ENCODE measurements at places on chromosomes 5 and 9. TPM values are rescaled to one million over a fixed set of nuclear protein-coding genes. Genes with fewer than 3 reads are reported as not detected.

Gene IRX2
- 42.5 TPM for total RNA-seq

GRCh38 chr9:626596-626995 is 214.9 kb upstream of the DMRT1 start:
- no peak for DNase-seq

Gene OSMR
- total RNA-seq, result 2.7 TPM

- no peak for DNase-seq
These were observed 52.9 kb upstream of the SPATA31E1 start for GRCh38 chr9:87829756-87830155.

GRCh38 chr5:91049800-91050199 is 333.3 kb downstream of the ARRDC3 start:
- no peak for DNase-seq

- no peak for DNase-seq
These were observed 52.5 kb upstream of the NKD2 start for GRCh38 chr5:955886-956761.

DNA sequence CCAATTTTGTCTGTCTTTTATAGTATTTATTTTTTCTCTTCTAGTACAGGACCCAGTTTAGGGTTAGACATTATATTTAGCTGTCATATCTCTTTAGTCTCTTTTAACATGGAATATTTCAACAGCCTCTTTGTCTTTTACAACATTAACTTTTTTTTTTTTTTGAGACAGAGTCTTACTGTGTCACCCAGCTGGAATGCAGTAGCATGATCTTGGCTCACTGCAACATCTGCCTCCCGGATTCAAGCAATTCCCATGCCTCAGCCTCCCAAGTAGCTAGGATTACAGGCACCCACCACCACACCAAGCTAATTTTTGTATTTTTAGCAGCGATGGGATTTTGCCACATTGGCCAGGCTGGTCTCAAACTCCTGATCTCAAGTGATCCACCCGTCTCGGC is 90.1 kb downstream of the ADAMTS6 start:
- DNase-seq, result no peak

All from neural crest cell (in vitro differentiated cells).